Cardiac muscle cell (in vitro differentiated cells and primary cell): ENCODE measurements at places on chromosomes 3 and 15. TPM values are rescaled to one million over a fixed set of nuclear protein-coding genes. Genes with fewer than 3 reads are reported as not detected.

GRCh38 chr15:34266751-34267150 lies 41.9 kb downstream of the EMC4 start:
- no peak overlapping the region for H3K27ac ChIP-seq
- H3K36me3 ChIP-seq: no peaks in the 10 kb centered on the region
- H3K4me3 ChIP-seq: no peak overlapping the region
- DNase-seq: no peak
- no peaks in the 10 kb centered on the region for H3K27me3 ChIP-seq

Gene RTP4
- total RNA-seq: not detected in 2 replicates

- peak overlapping the region; percentile 20 for H3K27ac ChIP-seq
- H3K4me3 ChIP-seq: no peak overlapping the region
- no peaks in the 10 kb centered on the region for H3K36me3 ChIP-seq
- H3K4me1 ChIP-seq: peaks cover 10% of the 10 kb centered on the region
Observed at GRCh38 chr3:185318141-185318540, 44.8 kb upstream of the MAP3K13 start.

GRCh38 chr3:66625505-66626216 lies 124.8 kb upstream of the LRIG1 start:
- DNase-seq: no peak
- no peaks in the 10 kb centered on the region for H3K36me3 ChIP-seq
- H3K27ac ChIP-seq: no peak overlapping the region
- H3K4me3 ChIP-seq: no peak overlapping the region

- no peak overlapping the region for H3K27ac ChIP-seq
- H3K4me1 ChIP-seq: peaks cover 3% of the 10 kb centered on the region
- peaks cover 62% of the 10 kb centered on the region for H3K27me3 ChIP-seq
- no peaks in the 10 kb centered on the region for H3K36me3 ChIP-seq
- no peak overlapping the region for H3K4me3 ChIP-seq
Observed at GRCh38 chr3:186825294-186825821, 17.2 kb upstream of the ADIPOQ start.

Gene TMEM45A
- 37.6 and 58.0 TPM in 2 replicates for total RNA-seq

DNA sequence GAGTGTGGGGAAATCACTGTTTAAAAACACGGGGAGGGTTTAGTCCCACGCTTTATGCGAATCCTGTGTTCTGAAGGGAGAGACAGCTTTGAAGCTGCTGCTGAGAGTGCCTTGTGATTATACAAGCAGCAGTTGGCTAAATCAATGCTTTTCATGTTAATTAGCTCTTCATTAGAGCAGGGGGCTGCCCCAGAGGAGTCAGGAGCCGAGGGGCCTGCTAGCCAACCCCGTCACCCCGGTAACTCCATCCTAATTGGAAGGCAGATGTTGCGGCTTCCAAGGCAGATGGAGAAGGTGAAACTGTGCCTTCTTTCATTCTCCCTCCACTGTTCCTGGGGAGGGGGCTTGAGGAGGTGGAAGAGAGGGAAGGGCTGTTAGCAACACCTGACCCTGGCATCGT lies 92.4 kb upstream of the ANKRD34C start:
- no peak overlapping the region for H3K27ac ChIP-seq
- H3K4me1 ChIP-seq: peaks cover 17% of the 10 kb centered on the region
- no peak overlapping the region for H3K4me3 ChIP-seq
- H3K27me3 ChIP-seq: no peaks in the 10 kb centered on the region
- H3K36me3 ChIP-seq: no peaks in the 10 kb centered on the region

Gene ZNF80
- total RNA-seq: not detected in 2 replicates
